ENCODE measurements at places on chromosomes 4 and X.

- DNase-seq = no peak
Observed at GRCh38 chrX:54181202-54181953, 1.7 kb downstream of the FAM120C start.

DNA sequence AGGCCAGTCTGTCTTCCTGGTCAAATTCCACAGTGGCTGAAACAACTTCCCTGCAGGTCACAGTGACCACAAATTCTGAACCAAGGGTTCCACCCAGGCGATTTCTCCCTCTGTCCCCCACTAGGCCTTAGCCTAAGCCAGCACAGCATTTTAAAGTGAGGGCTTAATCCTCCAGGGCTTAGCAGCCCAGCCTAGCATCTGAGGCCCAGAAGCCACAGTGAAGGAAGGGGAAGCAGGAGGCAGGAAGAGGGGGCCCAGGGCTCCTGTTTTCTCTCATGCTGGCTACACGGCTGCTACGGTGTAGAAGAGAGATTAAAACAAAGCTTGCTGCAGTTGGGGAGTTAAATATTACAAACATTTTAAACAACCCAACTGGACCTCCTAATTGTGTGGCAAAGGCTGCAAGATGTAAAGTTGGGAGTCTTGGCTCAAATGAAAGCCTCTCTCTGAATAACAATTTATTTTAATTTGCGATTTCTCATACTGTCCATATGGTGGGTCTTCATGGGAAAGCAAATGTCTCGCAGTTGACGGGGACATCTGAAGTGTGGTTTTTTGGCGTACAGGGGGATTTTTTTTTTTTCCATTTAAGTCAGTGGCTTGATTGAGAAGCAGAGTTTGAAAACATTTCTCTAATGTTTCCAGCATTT is 170.8 kb upstream of the RAI2 start:
- no peak for DNase-seq

GRCh38 chr4:86757468-86757867 is 91.7 kb downstream of the SLC10A6 start:
- no peak for DNase-seq

GRCh38 chrX:37926700-37927099 is 79.3 kb upstream of the DYNLT3 start:
- DNase-seq = no peak

DNA sequence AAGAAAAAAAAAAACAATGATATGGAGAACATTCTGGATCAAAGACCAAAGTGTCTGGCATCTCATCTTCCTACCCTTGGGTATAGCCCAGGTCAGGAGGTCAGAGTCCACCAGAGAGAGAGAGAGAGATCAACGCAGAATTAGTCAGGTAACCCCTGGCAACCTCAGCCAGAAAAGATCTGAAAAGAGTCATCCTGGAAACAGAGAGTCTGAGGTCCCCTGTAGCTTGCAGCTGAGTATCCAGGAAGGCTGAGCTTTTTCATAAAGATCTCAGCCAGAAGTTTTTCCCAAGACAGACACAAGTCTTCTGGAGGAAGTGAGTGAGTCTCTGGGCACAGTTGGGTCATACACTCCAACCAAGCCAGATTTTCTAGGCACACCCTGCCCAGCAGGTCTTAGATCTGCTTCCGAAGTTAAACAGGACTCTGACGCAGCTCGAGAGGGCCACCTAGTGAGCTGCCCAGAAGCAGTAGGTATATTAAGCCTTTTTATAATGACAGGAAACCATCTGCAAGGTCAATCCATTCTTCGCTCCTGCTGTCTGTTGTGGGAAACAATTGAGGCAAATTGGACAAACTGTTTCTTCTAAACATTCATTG is 35.7 kb downstream of the ACE2 start:
- no peak for DNase-seq

DNA sequence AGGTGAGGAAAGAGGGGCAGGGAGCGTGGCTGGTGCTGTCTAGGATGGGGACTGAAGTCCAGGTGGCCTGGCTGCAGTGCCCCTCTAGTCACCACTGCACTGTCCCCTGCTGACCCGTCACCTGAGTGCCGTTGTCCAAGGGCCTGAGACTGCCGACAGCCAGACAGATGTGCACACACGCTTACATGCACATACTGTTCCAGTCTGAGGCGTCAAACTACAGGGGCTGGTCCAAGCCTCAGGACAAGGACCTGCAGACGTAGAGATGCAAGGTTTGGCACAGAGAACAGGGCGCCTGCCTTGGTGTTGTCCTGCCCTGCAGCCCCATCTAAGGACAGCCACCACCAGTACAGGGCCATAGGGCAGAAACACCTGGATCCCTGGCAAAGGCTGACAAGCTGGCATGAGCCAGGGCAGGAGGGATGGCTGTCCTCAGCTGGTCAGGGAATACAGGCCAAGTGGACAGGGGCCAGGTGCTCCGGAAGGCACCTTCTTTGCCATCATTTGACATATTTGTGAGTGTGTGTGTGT is 1.7 kb downstream of the SLC2A9 start:
- DNase-seq = no peak

DNA sequence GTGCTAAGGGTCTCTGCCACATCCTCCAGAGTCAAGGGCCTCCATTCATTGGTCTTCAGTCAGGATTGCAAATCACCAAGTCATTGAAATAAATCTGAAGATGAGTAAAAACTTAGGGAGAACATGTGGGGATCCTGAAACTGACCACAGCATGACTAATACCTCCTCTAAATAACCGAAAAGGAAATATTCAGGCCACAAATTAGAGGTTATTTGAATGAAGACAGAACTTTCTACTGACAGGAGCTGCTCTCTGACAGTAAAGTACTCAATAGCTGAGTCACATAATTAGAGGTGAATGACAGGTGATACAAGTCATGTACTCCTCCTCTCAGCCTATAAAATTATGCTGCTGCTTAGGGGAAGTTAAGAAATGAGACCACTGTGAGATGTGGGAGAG is 240.2 kb upstream of the F9 start:
- no peak for DNase-seq

DNA sequence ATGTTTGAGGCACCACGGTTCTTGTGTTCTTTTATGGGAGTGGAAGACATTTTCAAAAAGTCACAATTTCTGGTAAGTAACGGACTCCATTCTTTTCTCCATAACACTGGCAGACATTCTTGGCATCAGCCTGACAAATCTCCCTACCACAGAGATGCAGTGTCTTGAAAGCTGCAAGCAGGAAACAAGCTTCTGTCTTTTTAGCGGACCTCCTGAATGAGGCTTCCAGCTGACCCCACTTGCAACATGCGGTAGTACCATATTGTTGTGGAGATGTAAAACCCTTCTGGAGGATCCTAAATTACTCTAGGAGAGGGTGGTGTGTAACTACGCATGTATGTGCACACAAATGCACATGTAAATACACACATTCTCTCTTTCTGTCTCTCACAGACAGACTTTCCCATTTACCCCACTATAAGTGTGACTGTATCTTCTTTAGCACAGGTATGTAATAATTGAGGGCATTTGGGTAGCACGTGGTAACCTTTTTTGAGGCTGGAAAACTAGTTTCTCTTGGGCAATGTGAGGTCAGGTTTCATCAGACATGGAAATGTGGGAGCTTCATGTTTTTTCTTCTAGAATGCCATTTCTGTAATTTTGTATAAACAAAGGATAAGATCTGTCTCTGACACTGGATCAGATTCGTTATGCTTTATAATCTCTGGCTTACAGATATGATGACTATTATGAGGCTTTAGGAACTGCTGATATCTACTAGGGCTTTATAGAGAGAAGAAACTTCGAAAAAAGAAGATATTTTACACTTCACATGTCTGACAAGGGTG is 130.1 kb downstream of the MGST2 start:
- DNase-seq = no peak

GRCh38 chr4:77145842-77146185 is 11.2 kb upstream of the CCNG2 start:
- no peak for DNase-seq

Measured in type B pancreatic cell (in vitro differentiated cells).